MG63 (cell line): ENCODE measurements at places on chromosomes 5 and 9. TPM values are rescaled to one million over a fixed set of nuclear protein-coding genes. Genes with fewer than 3 reads are reported as not detected.
A peak's percentile ranks its signal among the peaks of the same experiment; 100 is the strongest.

The SPATA31E1 gene
- total RNA-seq, result not detected in 2 replicates

The CNTNAP3 gene
- total RNA-seq, result 2.7 and 3.2 TPM in 2 replicates

The SH3PXD2B gene
- 4.4 and 15.2 TPM in 2 replicates for total RNA-seq

The RECK gene
- 33.8 and 36.1 TPM in 2 replicates for total RNA-seq

The ARID3C gene
- 0.16 TPM in 1 of 2 replicates, not detected in the other for total RNA-seq

The SLC4A9 gene
- not detected in 2 replicates for total RNA-seq

GRCh38 chr5:15082096-15082495, 210.5 kb upstream of the ANKH start:
- no peak for DNase-seq

- DNase-seq, result no peak
Observed at GRCh38 chr9:93287189-93287552, 103.2 kb downstream of the WNK2 start.

- no peak for DNase-seq
Observed at GRCh38 chr5:178247481-178248456, 15.2 kb upstream of the PHYKPL start.

DNA sequence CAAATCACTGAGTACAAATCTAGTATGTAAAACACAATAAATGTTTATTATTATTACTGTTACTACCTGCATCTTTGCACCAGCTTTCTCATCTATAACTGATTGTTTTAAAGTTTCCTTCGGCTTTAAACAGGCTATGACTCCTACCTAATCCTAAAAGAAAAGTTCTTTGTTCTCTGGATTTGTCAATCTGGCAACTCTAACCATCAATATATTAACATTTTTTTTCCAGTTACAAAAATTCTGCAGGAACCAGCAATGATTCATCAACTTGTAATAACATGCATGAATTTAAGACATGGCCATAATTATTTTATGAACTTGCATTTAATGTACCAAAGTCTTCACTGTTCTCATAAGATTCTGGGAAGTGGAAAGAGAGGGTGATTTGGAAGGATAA, 228.5 kb downstream of the PIK3R1 start:
- no peak for DNase-seq

- no peak for DNase-seq
Observed at GRCh38 chr5:39016587-39017275, 57.5 kb downstream of the RICTOR start.

DNA sequence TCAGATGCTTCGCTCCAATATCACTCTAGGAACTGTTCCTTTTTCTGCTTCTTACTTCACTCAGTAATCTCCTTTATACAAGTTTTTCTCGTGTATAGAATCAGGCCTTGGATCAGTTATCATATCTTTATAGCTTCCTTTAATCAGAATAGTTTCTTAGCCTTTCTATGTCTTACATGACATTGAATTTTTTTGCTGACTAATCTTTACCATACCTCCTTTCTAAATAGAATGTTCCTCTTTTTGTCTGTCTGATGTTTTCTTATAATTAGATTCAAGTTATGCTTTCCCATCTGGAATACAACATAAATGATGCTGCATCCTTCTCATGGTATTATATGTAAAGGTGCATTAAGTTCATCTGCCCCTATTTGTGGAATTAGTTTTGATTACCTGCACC, 40.2 kb upstream of the TYRP1 start:
- DNase-seq, result no peak

DNA sequence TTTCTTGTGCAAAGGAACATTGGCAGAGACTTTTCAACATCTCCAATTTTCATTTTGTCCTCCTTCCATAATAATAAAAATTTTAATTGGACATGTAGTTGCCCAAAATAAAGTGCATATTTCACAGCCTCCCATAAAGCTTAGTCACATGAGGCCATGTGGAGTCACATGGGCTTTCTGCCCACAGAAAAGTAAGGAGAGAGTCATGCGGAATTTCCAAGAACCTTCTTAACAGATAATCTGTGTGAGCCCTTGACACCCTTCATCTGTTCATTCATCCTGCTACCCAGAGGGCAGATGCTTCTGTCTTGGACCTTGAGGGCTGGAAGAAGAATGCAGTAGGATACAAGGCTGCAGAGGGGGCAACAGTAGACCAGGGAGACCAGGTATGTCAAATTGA, 60.7 kb downstream of the APTX start:
- DNase-seq, result no peak

DNA sequence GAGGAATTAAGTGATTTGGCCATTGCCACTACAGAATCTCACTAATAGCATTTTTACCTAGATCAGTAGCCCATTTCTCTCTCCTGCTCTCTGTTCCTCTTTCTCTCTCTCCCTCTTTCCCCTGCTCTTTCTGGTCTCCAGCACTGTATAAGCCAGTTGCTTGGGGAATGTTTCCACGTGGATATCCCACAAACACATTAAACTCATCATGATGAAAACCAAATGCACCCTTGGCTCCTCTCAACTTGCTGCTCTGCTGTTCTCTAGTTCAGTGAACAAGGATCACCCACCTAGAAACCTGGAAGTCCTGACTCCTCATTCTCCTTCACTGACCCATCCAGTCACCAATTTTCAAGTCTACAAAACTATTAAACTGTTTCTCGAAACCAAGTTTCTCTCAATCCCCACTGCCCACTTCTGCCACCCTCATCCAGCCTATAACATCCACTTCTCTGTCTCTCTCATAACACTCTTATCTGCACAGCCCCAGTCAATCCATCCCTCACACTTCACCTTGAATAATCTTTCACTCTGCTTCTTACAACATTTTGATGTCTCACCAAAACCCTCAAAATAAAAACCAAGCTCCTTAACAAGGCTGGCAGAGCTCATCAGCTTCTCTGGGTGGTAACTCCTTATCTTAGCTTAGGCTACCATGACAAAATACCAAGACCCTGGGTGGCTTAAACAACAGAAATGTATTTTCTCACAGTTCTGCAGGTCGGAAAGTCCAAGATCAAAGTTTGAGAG, 79.3 kb downstream of the ARL15 start:
- no peak for DNase-seq

DNA sequence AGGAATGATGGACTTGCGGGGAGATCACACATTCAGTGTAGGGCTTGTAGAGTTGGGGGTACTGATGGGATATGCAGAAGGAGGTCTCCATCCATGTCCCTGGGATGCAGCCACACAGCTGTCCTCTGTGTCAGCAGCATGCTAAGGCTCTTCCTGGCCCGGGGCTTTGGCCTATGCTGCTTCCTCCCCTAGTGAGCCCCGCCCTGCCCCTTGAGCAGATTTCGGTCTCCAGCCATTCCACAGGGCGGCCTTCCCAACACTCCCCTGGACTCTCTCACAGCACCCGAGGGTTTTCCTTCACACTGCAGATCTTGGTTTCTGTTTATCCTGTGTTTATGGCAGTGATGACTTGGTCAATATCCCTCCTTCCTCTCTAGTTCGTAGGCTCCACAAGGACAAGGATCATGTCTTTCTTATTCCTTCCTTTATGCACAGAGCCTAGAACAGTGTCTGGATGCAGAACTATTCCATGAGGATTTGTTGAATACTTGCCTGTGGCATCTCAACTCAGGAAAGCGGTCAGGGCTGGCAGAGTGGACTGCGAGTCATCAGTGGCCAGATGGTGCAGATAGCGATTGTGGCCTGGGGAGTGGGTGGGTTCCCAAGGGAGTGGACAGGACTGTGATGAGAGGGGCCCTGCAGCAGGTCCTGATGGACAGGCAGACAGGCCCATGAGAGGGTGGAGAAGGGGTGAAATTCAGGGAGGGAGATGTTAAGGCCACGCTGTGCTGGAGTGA, 114.2 kb downstream of the RGS3 start:
- peak; percentile 86 for DNase-seq
